ENCODE measurements at places on chromosomes 11 and 22.
A peak's percentile ranks its signal among the peaks of the same experiment; 100 is the strongest.

- peak; percentile 59 for DNase-seq
Observed at GRCh38 chr11:10454878-10455631, at the start of gene AMPD3. TSS of gene AMPD3 (plus strand) at chr11:10455264. CDS start at chr11:10461520, 6,256 bp downstream.

GRCh38 chr11:32890843-32891656 lies 1.6 kb upstream of the QSER1 start:
- no peak for DNase-seq

GRCh38 chr22:23591201-23591791 lies 11.2 kb upstream of the IGLL1 start:
- DNase-seq, result peak; percentile 29

DNA sequence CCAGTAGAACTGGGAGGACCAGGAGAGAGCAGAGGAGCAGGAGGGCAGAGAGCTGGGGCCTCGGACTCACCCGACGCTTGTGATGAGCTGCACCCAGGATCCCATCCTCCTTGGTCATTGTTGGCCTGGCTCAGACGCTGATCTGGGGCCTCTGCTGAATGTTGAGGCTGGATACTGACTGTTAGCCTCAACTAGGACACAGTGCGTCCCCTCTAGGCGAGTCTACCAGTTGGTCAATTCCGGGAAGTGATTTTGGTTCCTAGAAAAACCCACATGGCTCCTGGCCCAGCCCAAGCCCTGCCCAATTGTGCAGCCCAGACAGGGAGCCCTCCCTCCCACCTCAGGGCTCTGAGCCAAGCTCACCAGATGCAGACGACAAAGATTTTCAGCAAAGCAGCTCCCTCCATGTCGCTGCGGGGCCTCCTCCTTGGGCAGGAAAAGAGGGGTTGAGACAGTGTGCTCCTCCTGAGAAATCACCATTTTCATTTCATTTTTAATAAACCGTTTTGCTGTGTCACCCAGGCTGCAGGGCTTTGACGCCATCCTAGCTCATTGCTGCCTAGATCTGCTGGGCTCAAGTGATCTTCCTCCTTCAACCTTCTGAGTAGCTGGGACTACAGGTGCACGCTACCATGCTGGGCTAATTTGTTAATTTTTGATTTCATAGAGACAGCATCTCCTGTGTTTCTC lies at the start of gene APOL4:
TSS of gene APOL4 (minus strand) at position 180 of the 690 bp plus-strand sequence. CDS start at position 105, 75 bp downstream.
- peak; percentile 16 for DNase-seq

- DNase-seq, result no peak
Observed at GRCh38 chr11:20342347-20343141, 21.0 kb upstream of the HTATIP2 start.

DNA sequence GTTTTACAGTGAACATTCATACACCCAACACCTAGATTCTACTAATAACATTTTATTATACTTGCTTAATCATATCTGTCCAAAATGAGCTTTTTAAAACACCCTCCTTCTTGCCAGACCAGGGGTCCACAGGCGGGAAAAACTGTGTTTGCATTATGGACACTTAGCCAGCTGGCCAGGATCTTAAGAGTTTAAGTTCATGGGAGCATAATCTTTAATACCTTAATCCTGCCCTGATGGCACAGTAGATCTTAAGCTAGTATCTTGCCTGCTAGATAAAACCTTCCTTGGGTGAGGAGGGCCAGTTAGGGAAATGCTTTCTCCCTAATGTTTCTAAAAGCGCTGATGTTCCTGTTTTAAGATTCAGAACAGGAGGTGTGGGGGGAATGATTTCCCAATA lies 13.1 kb upstream of the CCDC134 start:
- no peak for DNase-seq

- DNase-seq, result no peak
Observed at GRCh38 chr11:116885951-116886655, 48.7 kb upstream of the APOA1 start.

DNA sequence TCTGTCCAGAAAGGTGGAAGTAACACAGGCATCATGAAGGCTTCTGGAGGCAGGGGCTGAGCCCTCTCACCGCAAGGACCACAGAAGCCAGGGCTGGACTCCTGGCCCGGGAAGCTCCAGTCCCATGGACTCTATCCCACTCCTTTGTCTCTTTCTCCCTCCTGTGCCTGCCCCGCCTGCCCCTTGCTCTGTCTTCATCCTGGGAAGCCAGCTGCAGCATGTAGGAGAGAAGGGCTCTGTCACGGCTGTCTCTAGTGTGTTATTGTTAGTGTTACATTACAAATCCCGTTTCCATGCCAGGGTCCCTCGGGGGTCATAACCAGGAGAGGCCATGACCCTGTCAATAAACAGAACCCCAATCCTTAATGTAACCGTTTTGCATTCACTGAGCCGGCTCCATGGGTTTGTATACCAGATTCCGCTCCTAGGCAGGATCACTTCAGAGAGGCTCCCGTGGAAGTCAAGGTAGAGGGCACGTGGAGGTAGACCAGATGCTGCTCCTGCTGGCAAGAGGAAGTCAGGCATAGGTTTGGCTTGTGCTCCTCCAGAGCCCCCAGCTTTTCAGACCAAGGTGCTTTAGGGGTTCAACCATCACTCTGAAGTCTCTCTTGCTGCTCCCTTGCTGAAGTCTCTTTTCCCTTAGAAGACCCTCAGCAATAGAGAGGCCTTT lies 293.2 kb downstream of the ETS1 start:
- DNase-seq, result no peak

GRCh38 chr22:44297470-44298061 lies 15.2 kb downstream of the SHISAL1 start:
- no peak for DNase-seq

GRCh38 chr11:32960553-32961164 lies 55.0 kb upstream of the DEPDC7 start:
- peak; percentile 60 for DNase-seq

GRCh38 chr11:92222701-92223100 lies 1.9 kb upstream of the FAT3 start:
- no peak for DNase-seq

DNA sequence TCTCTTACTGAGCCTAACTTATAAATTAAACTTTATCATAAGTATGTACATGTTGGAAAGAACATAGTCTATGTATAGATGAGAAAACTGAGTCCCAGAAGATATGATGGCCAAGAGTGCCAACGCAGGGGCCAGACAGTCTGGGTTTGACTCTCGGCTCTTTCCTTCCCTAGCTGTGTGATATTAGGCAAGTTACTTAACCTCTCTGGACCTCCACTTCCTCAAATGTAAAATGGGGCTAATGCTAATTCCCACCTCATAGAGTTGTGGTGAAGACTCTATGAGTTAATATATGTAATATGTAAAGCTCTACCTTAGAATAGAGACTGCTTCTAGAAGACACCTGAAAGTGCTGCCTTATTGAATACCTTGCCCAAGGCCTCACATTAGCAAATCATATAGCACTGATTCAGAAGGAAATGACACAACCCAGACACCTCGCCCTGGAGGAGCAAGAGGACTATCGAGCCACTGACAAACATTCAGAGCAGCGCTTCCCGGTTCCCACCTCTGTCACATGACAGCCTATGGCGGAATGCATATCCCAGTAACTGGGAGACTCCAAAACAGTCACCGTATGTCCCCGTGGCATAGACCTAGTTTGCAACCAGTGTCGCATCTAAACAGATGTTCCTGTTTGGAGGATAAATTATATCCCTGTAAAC lies 11.3 kb upstream of the CCDC86 start:
- no peak for DNase-seq

DNA sequence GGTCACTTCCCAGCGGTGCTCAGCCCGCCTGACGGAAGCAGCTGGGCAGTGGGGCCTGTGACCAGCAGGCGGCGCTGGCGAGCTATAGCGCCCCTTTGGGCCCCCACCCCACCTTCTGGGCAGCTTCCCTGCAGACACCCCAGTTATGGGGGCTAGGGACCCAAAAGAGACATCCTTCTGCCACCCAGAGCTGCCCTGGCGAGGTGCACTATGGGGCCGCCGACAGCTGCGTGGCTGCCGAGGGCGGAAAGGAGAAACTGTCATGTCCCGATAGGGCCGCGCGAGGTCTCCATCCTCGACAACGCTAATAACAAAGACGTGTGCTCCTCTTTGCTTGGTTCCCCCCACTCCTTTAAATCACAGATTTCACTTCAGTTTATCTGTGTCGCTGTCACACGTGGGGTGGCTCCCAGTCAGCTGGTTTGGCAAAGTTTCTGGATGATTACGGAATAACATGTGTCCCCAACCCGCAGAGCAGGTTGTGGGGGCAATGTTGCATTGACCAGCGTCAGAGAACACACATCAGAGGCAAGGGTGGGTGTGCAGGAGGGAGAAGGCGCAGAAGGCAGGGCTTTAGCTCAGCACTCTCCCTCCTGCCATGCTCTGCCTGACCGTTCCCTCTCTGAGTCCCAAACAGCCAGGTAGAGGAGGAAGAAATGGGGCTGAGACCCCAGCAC lies 673 bp upstream of the MYO7A start:
- peak; percentile 29 for DNase-seq

GRCh38 chr22:37196539-37197450 lies 8.7 kb upstream of the C1QTNF6 start:
- DNase-seq, result peak; percentile 70

- DNase-seq, result no peak
Observed at GRCh38 chr11:92766698-92767097, 202.8 kb upstream of the MTNR1B start.

- DNase-seq, result no peak
Observed at GRCh38 chr11:116502641-116503061, 270.1 kb downstream of the BUD13 start.

DNA sequence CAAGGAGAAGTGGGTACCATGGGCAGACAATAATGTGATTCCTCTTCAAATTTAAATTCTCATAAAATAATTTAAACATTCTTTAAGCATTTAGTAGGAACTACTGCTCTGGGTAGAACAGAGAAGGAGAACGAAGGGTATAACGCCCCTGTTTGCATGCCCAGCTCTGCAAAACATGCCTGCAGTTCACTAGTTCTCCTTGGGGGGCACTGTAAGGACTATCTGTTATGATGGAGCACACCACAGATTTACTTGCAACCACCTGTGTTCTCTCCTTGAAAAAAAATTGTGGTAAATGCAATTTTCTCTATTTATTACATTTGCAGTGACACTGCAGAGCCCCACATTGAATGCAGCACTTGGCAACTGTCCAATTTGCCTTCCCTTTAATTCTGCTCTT lies 100.3 kb downstream of the GUCY1A2 start:
- no peak for DNase-seq

DNA sequence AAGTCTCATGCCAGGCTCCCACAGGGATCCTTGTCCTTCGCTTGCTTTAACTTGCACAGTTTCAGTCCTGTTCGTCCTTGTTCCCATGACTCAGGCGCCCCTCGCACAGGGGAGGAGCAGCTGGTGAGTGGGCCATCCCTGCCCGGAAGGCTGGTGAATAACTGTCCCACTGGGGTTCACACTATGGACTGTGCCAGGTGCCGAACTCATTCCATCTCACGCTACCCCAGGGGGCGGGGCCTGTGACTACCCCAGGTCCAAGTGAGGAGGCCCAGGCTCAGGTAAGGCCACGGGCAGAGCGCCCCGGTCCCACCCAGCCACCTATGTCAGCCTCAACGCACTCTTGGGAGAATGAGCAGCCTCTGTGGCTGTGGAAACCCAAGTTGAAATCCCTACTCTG lies 7.2 kb upstream of the CARD10 start:
- peak; percentile 72 for DNase-seq

GRCh38 chr11:3913921-3914320 lies 58.5 kb downstream of the STIM1 start:
- DNase-seq, result no peak

GRCh38 chr22:20203552-20204201 lies 52.8 kb upstream of the CCDC188 start:
- peak; percentile 49 for DNase-seq

DNA sequence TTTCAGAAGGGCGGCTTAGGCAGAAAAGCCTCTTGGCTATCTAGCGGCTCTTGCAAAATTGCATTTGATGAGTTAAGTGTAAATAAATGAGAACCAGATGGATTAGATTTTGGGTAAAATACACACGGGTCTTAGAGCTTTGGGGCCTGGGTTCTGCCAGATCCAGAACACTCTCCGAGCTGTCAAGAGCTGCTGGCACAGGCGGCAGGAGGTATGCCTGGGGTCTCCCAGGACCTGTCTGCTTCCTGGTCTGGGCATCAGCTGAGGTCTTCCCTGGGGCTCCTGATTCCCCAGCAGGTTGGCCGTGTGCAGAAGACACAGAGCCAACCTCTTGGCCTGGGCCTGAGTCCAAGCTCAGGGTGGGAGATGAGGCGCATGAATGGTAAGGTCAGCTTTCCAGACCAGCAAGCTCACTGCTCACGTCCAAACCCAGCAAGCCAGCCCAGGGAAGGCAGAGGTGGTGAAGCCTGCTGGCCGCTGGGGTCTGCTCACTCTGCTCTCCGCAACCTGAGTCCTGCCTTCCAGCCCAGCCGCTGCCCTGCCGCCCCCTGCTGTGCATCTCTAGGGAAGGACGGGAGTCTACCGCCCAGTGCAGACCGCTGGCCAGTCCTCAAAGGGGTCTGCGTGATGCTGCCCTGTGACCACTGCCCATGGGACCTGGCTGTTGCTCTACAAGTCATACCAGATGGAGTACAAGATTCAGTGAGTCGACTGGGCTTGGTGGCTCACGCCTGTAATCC lies 44.9 kb downstream of the SCUBE1 start:
- DNase-seq, result no peak

DNA sequence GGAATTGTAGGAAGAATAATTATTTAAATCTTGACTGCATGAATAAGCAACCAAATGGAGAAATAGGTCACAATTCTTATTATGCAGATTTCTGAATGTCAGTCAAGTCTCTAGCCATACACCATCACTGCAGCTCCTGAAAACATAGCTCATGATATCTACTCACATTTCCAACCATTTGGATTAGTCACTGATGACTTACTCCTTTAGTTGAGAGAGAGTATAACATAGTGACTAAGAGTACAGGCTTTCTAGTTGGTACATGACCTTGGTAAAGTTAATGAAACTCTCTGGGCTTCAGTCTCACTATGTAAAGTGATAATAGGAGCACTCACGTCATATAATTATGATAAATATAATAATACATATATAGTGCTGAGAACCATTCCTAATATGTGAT lies 265.2 kb downstream of the KCNA4 start:
- DNase-seq, result no peak

- no peak for DNase-seq
Observed at GRCh38 chr11:95387325-95387724, 156.3 kb upstream of the SESN3 start.

GRCh38 chr11:128732471-128733277 lies 38.8 kb downstream of the FLI1 start:
- DNase-seq, result no peak

- DNase-seq, result peak; percentile 58
Observed at GRCh38 chr11:87173185-87174039, 135.7 kb downstream of the TMEM135 start.

DNA sequence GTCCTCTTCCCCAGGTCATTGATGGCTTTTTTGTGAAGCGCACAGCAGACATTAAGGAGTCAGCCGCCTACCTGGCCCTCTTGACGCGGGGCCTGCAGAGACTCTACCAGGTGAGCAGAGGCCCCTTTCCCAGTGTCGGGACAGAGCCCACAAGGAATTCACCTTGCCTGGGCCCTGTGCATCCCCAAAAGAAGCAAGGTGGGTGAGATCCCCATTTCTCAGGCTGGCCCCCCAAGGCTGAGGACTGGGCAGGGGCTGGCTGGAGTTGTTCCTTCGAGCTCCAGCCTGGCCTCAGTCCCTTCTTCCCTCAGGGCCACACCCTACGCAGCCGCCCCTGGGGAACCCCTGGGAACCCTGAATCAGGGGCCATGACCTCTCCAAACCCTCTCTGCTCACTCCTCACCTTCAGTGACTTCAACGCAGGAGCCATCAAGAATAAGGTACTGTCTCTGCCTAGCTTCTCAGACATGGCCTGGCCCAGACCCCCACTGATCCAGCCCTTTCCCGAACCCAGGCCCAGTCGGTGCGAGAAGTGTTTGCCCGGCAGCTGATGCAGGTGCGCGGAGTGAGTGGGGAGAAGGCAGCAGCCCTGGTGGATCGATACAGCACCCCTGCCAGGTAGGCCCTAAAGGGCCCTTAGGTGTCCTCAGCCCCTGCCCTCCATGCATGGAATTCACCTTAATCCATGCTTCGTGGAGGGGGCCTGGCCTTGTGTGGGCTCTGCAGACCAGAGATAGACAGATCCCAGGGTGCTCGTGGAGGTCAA lies 4.7 kb downstream of the MUS81 start:
- DNase-seq, result no peak

Data from fibroblast of skin of right quadriceps (primary cell).